Fibroblast of skin of scalp (primary cell): ENCODE measurements at places on chromosomes 4 and X.

- no peak for DNase-seq
Observed at GRCh38 chr4:52979821-52980590, 117.9 kb downstream of the RASL11B start.

GRCh38 chr4:29082684-29083083 is 1637.5 kb upstream of the PCDH7 start:
- DNase-seq = no peak

DNA sequence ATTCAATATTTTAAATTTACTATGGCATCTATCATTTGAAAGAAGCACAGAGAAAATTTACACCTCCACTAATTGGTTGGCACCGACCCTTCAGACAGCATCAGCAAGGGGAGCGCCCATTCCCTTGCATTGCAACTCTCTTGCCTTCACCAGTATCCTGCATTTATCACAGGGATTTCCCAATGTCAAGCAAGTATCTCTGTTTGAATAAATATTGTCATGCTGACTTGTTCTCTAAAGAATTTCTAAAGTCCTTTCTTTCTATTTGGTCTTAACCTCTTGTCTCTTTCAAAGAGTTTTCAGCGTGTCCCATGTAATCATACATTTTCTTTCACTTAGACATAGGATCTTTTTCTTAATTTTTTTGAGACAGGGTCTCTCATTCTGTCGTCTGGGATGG is 10.4 kb downstream of the DCTD start:
- no peak for DNase-seq

GRCh38 chr4:1759170-1759817 is 33.8 kb upstream of the FGFR3 start:
- DNase-seq = no peak

- DNase-seq = peak; percentile 1
Observed at GRCh38 chr4:64230709-64231310, 178.4 kb downstream of the TECRL start.

DNA sequence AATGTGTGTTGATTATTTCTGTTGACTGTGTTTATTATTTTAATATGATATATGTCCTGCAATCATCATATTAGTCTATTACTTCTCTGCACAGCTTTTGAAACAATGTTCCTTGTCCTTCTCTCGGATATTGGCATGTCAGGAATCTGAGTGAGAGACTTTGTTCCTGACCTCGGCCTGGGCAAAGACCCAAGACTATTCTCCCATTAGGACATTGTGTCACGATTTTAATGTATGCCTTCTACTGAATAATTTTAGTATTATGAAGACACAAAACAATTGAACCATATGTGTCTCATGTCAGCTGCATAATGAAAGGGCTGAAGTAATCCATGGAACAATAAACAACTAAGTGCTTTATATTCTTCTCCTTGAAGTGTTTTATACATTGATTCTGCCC is 580.8 kb upstream of the TENM3 start:
- peak; percentile 88 for DNase-seq
